ENCODE measurements at places on chromosomes 1 and 21.

GRCh38 chr1:15985611-15986297 lies 9.9 kb upstream of the ZBTB17 start:
- no peak for DNase-seq

- DNase-seq = peak; percentile 14
Observed at GRCh38 chr1:37739222-37739621, 25.7 kb downstream of the EPHA10 start.

DNA sequence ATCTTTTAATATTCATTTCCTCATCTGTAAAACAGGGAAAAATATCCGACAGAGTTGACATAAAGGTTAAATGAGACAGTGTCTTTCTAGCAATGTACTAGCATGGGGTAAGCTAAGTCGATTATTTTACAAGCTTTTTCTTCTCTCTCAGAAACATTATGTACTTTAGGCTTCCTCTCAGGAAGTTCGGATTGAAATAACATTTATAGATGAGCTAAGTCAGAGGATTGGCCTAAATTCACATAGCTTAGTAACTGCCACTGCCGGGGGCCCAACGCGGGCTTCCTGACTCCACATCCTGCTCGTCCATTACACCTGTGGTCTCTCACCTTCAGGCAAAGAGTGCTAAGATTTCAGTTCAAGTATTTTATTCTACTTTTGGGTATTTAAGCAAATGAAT lies 462.3 kb upstream of the NFIA start:
- no peak for DNase-seq

- DNase-seq = no peak
Observed at GRCh38 chr1:29912425-29912824, 676.1 kb downstream of the PTPRU start.

- no peak for DNase-seq
Observed at GRCh38 chr1:14945132-14946010, 208.2 kb upstream of the TMEM51 start.

GRCh38 chr1:205456383-205456867 lies 580 bp upstream of the BLACAT1 start:
- peak; percentile 31 for DNase-seq

- no peak for DNase-seq
Observed at GRCh38 chr1:56508523-56508983, 70.8 kb downstream of the PLPP3 start.

DNA sequence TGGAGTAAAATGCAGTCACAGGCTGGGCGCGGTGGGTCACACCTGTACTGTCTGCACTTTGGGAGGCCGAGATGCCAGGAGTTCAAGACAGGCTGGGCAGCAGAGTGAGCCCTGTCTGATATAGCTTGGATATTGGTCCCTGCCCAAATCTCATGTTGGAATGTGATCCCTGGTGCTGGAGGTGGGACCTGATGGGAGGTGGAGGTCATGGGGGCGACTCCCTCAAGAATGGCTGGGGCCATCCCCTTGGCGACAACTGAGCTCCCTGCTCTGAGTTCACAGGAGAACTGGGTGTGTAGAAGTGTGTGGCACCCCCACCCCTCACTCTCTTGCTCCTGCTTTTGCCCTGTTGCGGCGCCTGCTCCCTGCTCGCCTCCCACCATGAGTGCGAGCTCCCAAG lies 11.5 kb upstream of the PDXK start:
- no peak for DNase-seq

DNA sequence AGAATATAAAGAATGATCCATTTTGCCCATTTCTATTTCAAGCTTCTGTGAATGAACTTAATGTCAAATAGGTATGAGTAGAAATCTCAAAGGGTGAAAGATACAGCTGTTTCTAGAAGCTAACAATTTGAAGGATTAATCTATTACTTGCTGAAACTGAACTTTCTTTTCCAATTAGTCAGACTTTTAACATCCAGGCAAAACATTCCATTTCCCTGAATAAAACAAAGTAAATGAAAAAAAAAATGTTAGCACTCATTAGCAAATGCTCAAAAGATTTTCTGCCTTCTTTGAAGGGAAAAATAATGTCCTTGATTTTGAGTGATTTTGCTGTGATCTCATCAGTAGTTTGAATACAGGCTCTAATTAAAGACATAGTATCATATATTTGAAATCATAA lies 447.6 kb upstream of the PRMT6 start:
- no peak for DNase-seq

GRCh38 chr1:76562292-76562691 lies 305.0 kb upstream of the ST6GALNAC5 start:
- DNase-seq = no peak

DNA sequence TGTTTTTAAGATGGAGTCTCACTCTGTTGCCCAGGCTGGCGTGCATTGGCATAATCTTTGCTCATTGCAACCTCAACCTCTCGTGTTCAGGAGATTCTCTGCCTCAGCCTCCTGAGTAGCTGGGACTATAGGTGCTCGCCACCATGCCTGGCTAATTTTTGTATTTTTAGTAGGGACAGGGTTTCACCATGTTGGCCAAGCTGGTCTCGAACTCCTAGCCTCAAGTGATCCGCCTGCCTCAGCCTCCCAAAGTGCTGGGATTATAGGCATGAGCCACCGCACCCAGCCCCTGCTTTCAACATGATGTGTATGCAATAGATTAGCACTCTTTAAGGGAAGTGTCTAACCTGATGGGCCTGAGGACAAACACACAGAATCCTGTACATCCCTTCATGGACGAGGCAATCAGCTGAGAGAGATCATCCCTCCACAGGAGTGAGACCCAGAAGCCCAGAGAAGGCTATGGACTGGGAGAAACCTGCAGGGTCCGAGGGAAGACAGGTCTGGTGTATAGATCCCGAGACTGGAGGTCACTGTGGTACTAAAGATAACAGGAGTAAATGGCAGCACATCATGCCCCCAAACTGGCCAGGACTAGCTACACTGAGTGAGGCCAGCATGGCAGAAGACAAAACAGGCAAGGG lies 5.6 kb upstream of the DEGS1 start:
- no peak for DNase-seq

DNA sequence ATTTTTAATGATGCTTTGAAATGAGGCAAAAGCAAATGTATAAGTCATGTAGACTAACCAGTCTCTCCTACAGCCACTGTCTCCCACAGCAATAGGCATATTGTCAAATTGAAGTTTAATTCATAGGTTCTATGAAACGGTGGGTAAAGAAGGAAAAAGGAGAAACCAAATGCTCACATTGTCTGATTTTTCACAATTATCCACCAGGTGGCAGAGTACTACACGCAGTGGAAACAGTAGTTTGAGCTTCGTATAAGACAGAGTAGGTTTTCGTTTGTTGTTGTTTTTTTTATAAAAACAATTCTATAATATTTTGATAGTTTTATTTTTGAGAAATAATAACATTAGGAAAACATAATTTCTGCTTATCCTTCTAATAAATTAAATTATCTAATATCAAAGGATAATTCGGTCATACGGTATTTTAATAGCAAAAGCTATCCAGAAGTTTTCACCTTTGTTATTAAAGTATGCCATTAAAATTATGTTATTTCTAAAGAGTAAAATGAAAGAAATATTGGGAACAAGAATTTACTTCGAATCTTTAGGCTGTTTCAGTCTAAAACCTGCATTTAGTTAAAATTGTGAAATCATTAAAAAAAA lies 39.1 kb downstream of the TYW3 start:
- peak; percentile 55 for DNase-seq

DNA sequence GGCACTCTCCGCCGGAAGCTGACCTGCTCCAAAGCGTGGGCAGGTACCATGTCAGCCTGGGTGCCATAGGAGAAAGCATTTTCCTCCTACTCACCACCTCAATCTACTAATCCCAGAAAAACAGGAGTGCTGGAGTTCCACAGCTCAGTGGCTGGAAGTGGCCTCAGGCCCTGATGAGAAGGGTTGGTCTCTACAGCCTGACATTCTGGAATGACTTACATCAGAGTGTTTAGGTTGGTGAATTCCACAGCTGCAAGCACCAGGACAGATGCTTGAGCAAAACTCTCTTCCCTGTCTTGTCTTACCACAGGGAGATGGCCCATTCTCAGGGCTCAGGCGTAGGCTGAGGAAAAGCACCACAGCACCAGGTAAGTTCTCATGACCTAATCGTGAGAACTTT lies 5.5 kb downstream of the SEC16B start:
- DNase-seq = no peak

DNA sequence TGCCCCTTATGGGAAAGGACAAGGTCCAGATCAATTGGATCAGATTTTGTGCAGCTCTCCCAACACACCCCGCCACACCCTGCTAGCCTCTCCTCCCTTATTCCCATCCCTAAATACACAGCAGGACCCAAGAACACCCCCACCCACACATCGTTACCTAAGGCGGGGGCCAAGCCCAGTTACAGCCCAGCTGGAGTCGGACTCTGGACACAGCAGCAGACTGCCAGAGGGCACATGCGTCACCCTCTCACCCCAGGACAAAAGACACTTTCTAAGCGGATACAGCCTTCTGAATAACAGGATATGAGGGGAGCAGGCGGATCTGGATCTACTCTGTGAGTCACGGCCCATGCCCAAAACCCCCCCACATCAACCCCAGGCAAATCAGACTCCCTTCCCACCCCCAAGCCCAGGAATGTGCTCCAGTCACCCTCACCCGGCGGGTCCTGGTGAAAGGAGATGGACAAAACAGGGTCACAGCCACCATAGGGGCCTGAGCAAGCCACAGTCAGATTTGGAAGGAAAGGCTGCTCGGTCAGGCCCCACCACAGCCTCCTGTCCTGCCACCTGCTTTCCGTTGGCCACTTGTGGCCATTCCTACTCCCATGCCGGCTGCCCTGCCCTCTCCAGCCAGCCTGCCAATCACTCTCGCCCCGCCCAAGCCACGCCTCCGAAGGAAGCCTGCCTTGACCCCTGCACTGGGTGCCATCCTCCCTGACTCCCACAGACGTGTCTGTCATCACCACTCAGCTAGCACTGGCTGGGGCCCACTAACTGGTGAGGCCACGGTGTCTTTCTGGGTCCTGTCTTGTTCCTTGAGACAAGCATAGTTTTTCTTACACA lies 4.0 kb downstream of the S100A16 start:
- DNase-seq = no peak

DNA sequence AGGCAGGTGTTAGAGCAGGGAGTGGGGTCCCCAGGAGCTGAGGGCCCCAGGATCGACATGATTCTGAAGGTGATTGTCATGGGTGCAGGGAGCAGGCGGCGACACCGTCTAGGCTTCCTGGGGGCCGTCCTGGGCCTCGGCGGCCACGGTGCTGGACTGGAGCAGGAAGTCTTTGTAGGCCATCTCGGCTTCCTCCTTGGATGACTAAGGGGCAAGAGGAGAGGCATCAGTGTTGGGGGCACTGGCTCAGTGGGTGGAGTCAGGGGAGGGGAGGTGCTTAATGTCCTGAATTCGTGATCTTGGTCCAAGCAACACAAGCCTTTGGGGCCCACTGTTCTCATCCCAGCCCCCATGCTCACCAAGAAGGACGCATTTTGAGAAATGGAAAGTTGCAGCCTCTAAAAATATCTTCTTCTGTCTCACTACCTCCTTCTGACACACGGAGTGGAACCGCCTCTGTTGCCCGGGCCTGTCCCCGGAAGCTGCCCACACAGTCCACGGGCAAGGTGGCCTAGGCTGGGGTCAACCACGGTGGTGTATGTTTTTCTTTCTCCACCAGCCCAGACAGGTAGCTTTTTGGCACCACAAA lies 8.6 kb upstream of the FCMR start:
- DNase-seq = no peak

- DNase-seq = no peak
Observed at GRCh38 chr1:154614247-154614646, 6.3 kb upstream of the ADAR start.

DNA sequence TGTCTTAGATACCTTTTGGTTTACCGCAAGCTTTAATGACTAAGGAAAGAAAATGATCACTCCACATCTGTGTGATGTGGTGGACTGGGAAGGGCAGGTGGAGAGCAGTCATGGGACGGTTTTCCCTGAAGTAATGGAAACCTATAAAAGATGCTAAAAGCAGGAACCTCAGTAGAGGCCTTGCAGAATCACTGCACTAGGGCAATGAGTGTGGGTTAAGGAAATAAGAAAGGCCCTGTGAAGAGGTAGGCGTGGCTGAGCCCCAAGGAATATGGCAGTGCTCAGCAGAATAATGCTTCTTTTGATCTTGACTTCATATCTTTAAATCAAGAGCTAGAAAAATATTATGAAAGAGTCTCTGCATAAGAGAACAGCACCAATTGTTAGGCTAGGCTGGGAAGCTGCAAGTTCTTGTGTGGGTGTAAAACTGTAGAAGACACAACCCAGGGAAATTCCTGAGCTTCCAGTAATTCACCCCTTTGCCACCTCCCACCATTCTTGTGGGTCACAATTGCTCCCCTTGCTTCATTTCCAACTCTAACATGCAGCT lies 49.9 kb downstream of the CLCA4 start:
- no peak for DNase-seq

- no peak for DNase-seq
Observed at GRCh38 chr1:145747398-145748247, 28.3 kb downstream of the CD160 start.

GRCh38 chr1:77594366-77595112 lies 87.9 kb downstream of the ZZZ3 start:
- DNase-seq = no peak

DNA sequence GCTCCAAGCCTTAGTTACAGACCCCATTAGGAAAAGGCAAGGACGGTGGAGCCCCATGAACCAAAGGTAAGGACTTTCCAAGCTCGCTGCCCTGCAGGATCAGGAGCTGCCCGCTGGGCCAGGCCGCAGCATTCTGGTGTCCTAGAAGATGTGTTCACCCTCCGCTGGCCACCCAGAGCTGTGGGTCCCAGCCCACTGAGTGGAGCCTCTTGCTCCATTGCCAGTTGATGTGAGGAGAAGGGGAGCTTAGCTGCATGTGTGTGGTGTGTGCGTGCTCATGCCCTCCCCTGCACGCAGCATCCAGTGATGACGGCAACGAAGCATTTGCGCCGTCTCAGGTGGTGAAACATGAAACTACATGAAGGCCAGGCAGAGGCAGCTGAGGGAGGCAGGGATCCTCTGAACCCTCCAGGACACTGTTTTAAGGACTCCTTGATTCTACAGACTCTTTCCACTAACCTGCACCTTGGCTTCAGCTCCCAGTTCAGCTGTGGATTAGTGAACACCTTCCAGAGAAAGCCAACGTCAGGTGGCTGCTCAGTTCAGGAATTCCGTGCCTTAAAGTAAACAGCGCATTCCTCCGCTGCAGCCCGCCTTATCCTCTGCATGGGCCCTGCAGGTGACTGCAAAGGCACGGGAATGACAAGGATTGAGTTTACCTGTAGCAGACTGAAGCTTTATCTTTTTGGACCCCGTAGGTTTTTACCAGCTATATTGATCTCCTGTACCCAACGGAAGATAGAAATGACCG lies 48.7 kb downstream of the SMYD2 start:
- DNase-seq = no peak

DNA sequence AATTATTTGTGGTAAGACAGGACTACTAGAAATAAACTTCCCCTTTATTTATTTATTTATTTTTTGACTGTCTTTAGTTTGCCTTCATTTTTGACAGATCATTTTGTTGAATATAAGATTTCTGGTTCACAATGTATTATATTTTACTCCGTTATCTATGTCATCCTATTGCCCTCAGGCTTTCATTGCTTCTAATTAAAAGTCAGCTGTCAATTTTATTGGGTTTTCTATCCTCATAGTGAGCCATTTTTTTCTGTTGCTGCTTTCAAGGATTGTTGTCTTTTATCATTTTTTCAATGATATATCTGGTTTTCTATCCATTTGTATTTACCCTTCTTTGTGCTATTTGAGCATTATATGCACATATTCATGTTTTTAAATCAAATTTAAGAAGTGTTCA lies 866.2 kb downstream of the LRRIQ3 start:
- DNase-seq = no peak

- DNase-seq = no peak
Observed at GRCh38 chr21:41387042-41387819, 25.4 kb downstream of the MX2 start.

Measured in NCI-H774 (cell line).